ENCODE measurements at places on chromosomes 11 and 22.

- DNase-seq: no peak
Measured at GRCh38 chr11:124170801-124171586, 12.2 kb upstream of the OR10D3 start.

DNA sequence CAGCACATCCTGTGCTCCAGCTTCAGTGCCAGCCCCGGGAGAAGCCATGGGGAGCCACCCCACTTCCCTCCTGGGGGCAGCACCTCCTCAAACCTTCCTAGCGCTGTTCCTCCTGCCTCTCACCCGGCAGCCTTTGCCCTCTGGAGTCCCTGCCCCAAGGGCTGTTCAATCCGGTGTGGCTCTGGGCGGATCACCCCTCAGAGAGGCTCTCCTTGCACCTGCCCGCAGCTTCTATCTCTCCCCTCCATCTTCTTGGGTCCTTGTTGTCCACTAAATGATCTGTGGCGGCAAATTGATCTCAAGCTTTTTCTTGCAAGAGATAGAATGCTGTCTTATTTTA lies 18.1 kb upstream of the CDKN1C start:
- no peak for DNase-seq

GRCh38 chr11:22115470-22116029 lies 77.3 kb upstream of the ANO5 start:
- no peak for DNase-seq

DNA sequence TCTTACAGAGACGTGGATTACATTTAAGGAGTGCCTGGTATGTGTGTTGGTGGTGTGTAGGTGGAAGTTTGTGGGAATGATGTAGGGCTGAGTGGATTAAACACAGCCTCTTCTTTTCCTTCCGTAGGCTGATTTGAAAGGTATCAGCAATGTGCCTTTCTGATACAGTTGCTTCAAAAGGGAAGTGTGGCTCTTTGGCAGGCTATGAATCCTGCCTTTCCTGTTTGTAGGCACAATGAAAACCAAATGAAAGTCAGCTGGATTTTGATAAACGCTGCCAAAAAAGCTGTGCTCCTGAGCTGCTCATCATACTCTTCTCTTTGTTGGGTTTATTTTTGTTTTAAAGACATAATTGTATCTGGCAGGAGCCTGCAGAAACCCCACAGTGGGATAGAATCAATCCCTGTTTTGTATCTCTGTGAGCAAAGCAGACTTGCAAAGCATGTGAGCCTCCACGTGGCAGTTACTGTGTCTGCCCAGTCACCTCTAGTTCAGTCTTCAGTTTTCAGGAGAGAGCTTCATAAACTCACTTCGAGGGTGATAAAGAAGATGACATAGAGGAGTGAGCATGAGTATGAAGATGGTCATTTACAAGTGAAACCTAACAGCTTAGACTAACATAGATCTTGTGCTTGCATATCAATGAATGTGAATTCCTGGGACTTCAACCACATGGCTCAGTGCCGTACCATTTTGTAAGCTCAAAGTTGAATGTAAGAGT lies 655.7 kb upstream of the KIRREL3 start:
- DNase-seq: peak; percentile 15

DNA sequence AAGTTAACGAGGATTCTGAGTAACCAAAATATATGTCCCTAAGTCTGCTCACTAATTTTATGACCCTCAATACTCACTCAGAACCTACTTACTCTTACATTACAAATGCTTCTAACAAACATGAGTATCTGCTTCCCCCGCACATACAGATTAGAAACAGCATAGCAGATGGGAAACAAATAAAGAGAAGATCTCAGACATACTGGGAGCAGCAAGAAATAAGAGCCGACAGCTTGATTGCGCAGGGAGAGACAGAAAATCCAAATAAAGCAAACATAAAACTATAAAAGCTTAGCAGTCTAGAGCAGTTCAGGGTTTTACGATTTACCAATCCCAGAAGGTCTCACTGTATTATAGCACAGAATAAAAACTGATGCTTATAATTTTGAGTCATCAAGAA lies 89.1 kb upstream of the DBX1 start:
- no peak for DNase-seq

- peak; percentile 77 for DNase-seq
Measured at GRCh38 chr11:110077831-110078325, 15.3 kb upstream of the ZC3H12C start.

GRCh38 chr11:12375720-12376119 lies 1.7 kb upstream of the PARVA start:
- no peak for DNase-seq

DNA sequence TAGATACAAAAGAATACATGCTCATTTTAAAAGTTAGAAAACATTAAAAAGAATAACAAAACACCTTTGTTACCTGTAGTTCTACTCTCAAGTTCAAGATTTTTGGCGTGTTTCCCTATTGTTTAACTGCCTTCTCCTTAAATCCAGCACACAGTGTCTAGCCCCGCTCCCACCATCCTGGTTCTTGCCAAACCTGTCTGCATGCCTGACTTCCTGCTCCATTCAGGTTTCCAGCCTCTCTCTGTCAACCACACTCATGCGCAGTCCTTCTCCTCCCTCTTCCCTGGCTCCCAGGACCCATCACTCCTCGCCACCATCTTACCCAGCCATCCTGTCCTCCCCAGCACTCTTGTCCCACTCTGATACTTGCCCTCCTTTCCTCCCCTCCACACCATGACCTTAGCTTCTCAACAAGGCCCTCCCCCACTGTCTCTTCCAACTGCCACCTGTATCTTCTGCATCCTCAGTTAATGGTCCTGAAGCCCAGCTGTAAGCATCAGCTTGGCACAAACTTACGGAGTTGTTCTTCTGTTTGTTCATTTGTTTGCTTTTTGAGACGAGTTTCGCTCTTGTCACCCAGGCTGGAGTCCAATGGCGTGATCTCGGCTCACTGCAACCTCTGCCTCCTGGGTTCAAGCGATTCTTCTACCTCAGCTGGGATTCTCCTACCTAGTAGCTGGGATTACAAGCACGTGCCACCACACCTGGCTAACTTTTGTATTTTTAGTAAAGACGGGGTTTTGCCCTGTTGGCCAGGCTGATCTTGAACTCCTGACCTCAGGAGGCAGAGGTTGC lies 7.5 kb upstream of the MYH9 start:
- no peak for DNase-seq

DNA sequence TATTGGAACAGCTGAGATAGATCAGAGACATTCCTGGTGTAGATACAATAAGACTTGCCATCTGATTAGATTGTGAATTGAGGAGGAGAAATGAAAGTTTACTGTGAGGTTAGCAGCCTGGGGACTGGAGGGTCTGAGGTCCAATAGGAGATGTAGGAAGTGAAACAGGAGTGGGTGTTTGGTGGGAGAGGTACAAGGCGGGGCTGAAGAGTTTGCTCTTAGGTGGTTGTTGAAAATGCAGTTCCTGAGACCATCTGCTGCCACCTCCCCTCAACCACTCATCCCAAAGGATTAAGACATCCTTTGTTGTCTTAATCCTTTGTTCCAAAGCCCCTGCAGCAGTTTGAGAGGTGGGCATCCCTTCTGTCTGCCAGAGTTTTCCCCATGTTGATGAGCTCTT lies 14.8 kb downstream of the PIWIL4 start:
- DNase-seq: no peak

DNA sequence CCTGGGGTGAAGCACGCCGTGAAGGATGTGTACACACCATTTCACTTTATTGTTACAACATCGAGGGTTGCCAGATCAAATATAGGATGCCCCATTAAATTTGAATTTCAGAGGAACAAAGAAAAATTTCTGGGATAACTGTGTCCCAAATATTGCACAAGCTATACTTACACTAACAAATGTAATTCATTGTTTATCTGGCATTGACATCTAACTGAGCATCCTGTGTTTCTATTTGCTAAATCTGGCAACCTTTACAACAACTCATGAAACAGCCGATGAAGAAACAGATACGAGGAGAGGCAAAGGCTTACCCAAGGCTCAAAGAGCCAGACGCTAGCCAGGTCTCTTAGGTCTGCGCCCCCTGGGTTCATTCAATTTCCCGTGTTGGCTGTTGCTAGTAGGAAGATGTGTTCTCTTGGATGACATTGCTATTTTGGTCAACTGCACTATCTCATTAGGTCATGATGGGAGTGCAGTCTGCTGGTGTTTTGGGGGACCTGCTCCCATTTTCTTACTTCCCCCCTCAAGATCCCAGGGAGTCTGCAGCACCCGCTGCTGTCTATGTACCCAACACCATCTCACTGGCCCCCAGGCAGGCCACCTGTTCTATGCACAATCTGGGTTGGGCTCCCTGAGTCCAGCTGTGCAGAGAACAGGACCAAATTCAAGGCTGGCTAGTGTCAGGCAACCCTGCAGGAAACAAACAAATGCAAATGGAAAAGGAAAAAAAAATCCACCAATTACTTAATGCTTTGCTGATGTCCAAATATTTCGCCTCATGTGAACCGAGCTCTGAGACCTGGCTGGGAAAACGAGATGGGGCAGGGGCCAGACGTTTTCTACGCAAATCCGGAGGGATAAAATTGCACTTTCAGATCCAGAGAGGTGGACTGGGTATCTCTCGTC lies 560.9 kb downstream of the MIAT start:
- peak; percentile 33 for DNase-seq

DNA sequence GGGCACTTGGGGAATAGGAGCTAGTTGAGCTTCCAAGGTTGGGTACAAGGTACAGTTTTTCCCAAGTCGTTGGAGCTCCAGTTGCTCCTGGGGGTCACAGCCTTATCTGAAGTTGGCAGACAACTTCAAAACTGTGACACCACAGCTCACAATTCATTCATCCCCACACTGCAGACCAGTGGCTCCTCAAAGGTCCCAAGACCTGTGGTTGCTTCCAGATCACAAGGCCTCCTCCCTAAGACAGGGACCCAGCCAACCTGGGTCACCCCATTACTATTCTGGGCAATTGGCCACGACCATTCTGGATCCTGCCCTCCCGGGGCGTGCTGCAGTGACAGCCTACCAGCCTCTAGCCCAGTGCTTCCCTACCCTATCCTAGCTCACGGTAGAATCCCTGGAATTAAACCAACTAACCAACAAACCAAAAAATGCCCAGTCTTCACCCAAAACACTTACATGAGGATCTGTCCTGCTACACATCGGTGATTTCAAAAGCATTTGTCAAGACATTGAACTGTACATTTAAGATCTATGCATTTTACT lies 862 bp upstream of the PDXP start:
- no peak for DNase-seq

GRCh38 chr11:3984896-3985295 lies 109.7 kb upstream of the RRM1 start:
- peak; percentile 21 for DNase-seq

DNA sequence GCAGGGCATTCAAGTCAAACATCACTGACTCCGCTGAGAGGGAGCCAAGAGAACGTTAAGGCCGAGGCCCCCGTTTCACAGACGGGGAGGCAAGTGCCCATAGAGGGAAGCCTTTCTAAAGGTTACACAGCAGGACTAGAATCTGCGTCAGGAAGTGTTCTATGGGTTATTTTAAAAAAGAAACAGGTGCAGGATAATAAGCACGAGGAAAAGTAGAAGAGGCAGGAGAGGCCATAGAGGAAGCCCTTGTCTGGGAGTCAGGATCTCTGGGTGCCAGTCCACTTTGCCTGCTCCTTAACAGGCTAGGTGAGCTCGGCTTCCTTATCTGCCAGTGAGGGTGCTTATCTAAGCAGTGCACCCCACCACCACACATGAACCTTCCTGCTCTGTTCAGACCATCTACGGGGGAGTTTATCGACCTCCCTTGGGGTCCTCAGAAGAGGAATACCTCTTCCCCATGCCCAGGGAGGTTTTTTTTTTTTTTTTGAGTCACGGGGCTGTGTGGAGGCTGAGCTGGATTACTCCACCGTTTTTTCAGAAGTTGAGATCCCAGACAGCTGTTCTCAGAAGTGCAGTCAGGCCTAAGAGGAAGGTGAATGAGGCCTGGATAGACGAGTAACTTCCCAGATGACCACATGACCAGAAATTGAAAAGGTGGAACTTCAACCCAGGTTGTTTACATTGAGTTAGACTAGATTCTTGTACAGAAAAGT lies 1.2 kb upstream of the FCHSD2 start:
- no peak for DNase-seq

- DNase-seq: no peak
Measured at GRCh38 chr11:120214581-120214980, 3.7 kb downstream of the OAF start.

- DNase-seq: no peak
Measured at GRCh38 chr22:43272869-43273318, 70.3 kb downstream of the SCUBE1 start.

DNA sequence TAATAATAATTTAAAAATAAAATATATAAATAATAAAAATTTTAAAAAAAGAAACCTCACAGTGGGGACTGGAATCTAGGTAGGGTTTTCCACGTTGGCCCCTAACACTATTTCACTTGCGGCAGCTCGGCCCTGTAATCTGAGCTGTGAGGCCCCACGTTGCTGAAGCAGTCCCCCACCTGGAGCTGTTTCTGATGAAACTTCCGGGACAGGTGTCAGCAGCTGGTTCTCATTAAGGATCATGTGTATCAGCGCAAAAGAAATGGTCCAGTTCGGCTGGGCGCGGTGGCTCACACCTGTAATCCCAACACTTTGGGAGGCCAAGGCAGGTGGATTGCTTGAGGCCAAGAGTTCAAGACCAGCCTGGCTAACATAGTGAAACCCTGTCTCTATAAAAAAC lies 17.3 kb downstream of the RHOD start:
- no peak for DNase-seq

GRCh38 chr11:62033191-62034035 lies 66.0 kb upstream of the FTH1 start:
- DNase-seq: no peak

- DNase-seq: no peak
Measured at GRCh38 chr22:17098379-17098819, 13.6 kb downstream of the IL17RA start.

DNA sequence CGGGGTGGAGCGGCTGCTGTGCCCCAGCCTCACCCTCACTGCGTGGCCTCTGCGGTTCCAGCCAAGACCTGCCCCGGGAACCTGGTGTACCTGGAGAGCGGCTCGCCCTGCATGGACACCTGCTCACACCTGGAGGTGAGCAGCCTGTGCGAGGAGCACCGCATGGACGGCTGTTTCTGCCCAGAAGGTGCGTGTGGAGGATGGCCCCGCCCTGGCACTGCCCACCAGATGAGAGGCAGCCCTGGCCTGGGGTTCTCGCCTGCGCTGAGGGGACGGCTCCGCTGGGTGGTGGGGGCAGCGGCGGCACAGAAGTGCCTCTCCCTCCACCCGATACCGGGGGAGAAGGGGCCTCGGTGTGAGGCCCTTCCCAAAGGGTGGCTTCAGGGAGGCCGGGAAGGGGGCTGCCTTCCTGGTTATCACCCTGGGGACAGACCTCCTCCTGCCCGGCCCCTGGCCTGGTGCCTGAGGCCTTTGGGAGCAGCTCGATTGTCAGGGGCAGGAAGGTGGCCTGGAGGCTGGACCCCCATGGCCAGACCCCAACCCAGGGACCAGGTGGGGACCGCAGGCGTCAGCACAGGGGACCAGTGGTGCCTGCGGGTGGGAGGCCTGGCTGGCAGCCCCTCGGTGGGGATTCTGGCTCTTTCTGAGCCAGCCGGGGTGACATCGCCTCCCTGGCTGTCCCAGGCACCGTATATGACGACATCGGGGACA lies 7.1 kb downstream of the MUC2 start:
- DNase-seq: no peak

Measured in fibroblast of skin of right quadriceps (primary cell).